ENCODE measurements at places on chromosomes 11 and 22.

GRCh38 chr11:67098799-67099429 lies 20.1 kb upstream of the KDM2A start:
- DNase-seq: no peak

DNA sequence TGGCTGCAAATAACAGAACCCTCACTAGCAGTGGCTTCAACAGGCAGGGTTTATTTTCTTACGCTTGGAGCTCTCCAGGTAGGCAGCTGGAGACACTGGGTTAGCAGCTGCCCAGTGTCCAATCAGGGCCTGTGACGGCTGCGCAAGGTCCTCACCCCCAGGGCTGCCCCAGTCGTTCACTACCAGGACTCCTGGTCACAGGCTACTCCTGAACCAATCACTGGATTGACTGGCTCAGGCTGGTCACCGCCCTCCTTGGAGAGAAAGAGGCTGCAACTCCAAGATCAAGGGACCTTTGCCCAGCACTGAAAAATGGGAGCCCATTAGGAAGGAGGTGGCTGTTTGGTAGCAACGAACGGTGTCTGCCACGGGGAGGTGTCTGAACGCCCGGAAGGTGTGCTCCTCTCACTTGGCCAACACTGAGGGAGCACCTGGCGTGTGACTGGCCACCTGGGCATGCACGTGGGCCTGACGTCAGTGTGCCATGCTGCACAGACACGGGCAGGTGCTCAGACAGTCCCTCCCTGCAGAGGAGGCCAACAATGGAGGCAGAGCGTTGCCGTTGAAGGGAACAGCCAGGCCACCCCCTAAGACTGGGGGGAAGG lies 5.1 kb downstream of the ARSA start:
- no peak for DNase-seq

- DNase-seq: no peak
Observed at GRCh38 chr11:124646148-124646547, 23.5 kb downstream of the TBRG1 start.

DNA sequence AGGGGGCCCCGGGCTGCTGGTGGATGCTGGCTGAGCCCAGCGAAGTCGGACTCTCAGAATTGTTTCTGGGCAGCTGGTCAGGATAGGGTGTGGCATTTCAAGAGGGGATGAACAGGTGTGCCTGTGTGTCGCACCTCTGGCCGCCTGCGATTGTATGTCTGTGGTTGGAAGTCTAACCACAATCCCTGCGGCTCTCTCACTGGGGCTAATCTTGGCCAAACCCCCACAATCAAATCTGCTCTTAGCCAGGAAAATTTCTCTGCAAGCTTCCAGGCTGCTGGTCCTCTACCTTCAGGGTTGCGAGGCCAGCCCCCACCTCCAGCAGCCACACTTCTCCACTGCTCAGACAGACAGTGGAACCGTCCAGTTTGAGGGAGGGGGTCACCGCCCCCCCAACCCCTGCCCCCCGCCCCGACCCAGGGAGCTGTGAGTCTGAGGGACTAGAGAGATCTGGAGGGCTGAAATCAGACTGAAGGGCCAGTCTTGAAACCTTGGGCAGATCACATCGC lies 953 bp downstream of the ATG16L2 start:
- no peak for DNase-seq

GRCh38 chr22:50338860-50339462 lies 4.2 kb upstream of the PPP6R2 start:
- no peak for DNase-seq

DNA sequence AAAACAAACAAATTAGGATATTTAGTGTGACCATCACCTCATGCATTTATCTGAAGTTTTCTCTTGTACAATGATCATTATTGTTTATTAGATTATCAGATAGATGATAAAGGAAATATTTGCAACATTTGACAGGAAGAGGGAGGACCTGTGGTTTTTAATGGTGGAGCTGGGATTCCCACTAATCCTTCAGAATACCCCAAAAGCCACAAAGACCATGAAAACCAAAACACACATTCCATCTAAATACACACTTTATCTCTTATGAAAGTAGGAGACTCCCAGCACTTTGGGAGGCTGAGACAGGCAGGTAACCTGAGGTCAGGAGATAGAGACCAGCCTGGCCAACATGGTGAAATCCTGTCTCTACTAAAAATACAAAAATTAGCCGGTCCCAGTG lies 7.6 kb upstream of the NDUFV1 start:
- no peak for DNase-seq

- DNase-seq: no peak
Observed at GRCh38 chr22:24315367-24315966, 44.8 kb downstream of the SPECC1L start.

- DNase-seq: no peak
Observed at GRCh38 chr11:122788781-122789535, 49.3 kb upstream of the CRTAM start.

DNA sequence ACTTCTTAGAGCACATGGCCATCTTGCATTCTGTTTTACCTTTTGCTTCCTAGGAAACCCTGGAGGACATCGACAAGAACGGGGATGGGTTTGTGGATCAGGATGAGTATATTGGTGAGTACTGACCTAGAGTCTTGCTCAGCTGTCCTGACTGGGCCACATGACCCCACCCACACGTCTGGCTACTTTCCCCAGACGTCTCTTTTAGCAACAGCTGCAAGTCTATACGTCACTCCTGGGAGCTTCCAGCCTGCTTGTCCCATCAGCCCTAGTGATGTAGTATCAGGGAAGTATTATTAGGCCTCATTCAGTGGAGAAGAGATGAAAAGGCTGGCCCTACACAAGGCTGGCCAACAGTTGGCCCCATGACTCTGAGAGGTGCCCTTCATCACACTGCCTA lies 9.6 kb downstream of the RCN1 start:
- no peak for DNase-seq

DNA sequence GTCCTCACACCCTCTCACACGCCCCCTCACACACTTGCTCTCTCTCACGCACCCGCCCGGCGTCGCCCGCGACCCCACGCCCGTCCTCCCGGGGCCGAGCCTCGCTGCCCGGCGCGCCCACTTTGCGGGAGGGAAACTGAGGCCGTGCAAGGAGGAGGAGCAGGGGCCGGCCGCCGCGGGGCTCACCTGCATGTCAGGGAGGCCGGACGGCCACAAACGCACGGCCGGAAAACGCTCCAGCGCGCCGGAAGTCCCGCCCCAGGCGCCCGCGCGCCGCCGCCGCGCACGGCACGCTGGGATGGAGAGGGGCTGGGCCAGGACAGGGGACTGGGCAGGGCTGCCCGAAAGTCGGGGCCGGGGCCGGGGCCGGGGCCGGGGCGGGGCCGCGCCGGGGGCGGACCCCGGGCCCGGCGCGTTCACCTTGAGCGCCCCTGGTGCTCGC lies at the start of gene CHID1:
Gene CHID1, minus strand, starts transcription at position 222 of the 442 bp plus-strand sequence. CDS start 5,994 bp downstream, outside the sequence.
- peak; percentile 77 for DNase-seq

DNA sequence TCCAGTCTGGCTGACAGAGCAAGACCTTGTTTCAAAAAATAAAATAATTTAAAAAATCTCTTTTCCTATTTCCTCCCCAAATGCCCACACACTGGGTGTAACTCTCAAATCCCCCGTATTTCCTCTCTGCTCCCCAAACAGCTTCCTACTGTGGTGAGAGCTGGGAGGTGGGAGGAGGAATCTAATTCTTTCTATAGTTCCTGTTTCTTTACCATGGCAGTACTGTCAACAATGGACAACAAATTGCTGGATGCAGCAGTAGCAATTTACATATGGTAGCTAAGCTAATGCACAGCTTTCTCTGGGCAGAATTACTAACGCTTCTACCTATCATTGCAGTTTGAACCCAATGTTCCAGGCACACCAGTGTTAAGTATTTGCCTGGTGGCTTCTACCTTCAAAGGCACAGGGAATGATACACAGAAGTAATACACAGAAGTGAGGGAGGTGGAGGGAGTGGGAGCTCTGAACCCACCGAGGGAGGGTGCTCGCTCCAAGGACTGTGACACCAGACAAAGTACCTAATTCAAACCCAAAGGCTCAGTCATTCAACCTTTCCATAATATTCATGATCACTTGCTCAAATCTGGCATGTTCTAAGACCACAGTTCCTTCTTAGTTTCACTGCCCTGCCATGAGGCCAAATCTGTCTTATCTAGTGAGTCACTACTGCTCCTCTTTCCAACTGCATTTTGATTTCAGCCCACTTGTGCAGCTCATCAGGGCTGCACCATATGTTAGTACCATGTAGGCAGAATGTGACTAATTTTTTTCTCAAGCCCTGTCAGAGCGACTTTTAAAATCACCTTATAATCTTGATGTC lies 37.9 kb downstream of the CELF1 start:
- DNase-seq: no peak

DNA sequence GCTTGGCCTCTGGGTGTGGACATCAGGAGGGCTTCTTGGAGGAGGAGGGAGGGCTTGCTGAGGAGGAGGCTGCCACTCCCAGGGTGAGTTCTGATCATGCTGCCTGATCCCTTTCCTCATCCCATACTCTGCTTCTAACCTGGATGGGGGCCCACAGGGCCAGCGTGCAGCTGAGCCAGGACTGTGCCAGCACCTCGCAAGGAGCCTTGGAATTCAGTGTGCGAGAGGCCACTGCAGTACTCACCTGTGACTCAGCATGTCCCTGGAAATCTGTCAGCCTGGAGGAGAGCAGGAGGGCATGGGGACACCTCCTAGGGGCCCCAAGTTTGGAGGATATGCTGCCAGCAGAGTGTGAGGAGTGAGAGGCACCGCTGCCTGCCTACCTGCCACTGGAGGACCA lies 4.2 kb upstream of the GAB4 start:
- DNase-seq: no peak

DNA sequence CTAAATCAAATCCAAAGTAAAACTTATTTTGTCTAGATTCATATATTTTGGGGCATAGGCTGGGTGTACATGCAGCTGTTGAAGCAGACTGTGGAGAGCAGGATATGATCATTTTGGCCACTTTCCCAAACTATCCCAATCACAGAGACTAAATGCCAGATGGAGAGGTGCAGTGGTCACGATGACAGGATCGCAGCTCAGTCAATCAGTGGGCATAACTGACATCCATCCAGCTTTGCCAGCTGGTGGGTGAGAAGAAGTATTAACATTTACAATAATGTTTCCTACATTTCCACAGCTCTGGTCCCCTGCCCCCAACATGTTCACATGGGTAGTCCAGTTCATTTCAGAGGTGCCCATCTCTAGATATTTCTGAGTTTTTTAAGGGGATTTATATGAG lies 255.5 kb upstream of the SESN3 start:
- DNase-seq: no peak

DNA sequence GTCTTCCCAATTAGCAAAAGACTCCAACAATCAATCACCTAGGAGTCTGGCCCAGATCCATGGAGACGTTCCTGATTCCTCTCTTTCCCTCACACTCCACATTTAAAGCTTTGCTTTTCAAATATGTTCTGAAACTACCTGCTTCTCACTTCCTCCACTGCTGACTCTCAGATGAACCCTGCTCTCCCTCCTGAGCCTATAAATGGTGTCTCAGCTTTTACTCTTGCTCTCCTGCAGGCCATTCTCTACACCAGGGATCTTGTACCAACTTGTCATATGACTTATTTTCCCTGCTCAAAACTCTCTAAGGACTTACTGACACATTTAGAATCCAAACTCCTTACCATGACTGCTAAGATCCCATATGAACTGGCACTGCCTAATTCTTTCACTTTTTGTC lies 138.4 kb upstream of the DDI1 start:
- DNase-seq: no peak

- DNase-seq: peak; percentile 27
Observed at GRCh38 chr11:61516675-61517572, 8.4 kb downstream of the LRRC10B start.

DNA sequence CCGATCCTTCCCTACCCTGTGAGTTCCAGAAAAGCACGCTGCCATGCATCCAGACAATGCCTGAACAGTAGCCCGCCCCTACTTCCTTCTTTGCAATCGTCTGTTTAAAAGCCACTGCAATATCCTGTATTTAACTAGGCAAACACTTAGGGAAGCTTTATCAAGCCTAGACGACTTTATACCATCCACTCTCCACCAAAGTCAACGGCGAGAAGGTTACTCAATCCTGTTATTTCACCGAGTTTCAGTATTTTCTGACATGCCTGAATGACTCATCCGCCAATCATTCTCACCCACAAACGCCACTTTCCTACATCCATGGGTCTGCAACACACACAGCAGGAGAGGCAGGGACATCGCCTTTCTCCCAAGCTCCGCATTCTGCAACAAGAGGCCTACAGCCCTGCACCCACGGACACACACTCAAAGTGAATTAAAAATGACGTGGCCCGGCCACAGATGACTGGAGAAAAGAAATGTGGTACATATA lies 9.3 kb downstream of the CELSR1 start:
- no peak for DNase-seq

- DNase-seq: no peak
Observed at GRCh38 chr11:1576825-1577224, 4.8 kb upstream of the DUSP8 start.

- no peak for DNase-seq
Observed at GRCh38 chr11:121930004-121930965, 185.7 kb downstream of the BLID start.

DNA sequence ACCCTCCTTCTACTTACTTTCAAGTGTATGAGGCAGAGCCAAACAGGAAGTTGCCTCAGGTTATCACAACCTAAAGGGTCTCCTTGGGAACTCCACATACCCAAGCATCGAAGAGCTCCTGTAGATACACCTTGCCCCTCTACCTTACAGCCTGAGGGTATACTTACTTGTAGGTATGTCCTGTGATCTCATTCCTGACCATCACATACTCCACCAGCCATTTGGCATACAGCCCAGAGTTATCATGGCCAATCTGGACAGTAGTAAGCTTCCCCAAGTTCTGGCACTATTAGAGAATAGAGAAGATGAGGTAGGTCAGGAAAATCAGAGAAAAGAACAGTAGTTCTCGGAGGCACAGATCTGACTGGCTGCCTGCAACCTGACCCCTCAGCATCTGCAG lies 53.4 kb upstream of the SCUBE2 start:
- DNase-seq: no peak

DNA sequence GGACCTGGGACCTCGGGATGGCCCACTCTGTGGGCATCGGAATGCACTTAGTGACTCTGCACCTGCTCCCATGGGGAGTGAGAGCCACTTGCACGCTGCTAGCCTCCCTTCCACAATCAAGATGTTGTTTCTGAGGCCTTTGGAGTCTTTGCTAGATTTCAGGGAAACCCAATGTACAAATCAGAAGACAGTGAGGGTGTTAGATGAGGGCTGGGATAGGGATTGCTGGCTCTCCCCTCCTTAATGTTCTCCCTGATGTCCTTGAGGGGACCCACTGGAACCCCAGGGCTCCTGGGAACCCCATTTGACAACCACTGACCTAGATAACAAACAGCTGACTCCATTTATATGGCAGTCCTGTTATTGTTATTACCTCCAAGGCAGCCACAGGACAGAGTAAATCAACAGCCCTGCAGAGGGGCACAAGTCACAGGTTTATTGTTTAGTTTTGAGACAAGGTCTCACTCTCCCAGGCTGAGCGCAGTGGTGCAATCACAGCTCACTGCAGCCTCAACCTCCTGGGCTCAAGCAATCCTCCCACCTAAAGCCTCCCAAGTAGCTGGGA lies 31.3 kb upstream of the COMT start:
- no peak for DNase-seq

All from CD4-positive, CD25-positive, alpha-beta regulatory T cell (primary cell).